GDM1 (cell line): ENCODE measurements at places on chromosomes 1 and 21.
A peak's percentile ranks its signal among the peaks of the same experiment; 100 is the strongest.

- no peak for DNase-seq
These were observed 2.0 kb downstream of the RNF207 start for GRCh38 chr1:6207921-6208320.

DNA sequence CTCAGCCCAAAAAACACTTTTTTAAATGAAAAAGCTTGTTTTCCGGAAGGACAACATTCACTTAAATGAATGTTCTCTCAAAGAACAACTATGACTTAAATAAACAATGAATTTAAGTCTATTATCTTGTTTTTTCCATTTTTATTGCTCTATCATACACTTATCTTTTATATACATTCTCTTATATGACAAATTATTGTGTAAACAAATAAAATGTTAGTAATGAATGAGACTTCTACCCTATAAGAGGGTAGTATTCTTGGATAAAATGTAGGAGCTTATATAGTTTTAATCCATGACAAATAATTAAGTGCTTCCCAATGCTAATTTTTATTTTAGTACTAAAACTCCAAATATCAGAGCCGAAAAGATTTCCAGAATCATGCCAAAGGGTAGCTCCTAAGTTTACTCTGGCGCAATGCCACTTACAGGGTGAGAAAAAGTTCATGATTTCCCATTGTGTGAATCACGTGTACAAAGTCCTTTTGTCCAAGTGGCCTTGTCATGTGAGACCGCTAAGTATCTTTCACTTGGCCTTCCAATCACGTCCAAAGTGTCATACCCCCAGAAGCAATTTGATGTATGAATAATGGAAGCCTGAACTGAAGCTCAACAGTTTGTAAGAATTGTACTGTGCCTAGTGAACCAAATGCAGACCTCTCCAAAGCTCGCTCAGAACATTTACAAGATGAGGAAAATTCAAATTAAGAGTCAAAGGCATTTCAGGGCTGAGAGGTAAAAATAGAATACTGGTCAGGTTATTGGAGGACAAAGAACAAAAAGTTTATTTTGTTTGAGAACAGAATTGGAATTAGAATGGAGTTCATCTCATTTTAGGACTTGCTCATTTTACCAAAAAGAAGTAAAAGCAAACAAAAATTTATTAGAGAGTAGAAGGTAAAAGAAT, 56.6 kb upstream of the C1orf21 start:
- no peak for DNase-seq

GRCh38 chr1:36224537-36225282, 467 bp downstream of the THRAP3 start:
- DNase-seq, result peak; percentile 81

DNA sequence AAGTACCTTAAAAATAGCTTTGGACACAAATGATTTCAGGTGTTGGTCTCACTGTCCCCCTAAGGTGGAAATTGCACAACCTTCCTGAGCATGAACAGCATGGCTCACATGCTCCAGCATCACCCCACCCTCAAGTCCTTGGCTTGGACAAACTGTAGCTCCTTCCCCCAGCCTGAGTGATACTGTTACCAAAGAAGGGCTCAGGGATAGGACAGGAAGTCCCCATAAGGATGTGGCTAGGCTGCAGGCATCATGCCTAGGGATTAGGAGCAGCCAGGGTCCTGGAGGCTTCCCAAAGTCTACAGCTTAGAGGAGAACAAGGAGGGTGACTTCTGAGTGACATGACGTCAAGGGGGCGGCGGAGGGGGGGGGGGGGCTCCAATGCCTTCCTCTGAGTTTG, 10.1 kb downstream of the FAM78B start:
- DNase-seq, result no peak

GRCh38 chr1:172719694-172720138, 60.8 kb downstream of the FASLG start:
- DNase-seq, result peak; percentile 35

GRCh38 chr1:31834501-31834900, 18.7 kb upstream of the SPOCD1 start:
- DNase-seq, result no peak

GRCh38 chr1:159957824-159958268, 3.8 kb upstream of the SLAMF9 start:
- DNase-seq, result no peak

DNA sequence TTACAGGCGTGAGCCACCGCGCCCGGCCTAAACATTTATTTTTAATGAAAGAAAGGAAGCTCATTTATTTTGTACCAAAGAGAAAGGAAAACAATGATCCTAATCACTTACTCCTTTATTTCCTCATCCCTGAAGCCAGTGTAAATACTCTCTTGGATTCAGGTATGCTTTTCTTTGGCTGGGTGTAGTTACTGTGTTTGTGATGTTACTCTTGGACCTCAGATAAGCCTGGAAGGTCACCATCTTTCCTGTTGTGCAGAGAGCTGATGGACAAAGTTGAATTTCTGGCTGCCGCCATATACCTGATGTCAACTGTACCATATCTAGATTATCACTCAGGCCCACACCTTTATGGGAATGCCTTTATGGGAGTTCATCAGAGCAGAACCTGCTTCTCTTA, 35.4 kb upstream of the FOXE3 start:
- no peak for DNase-seq

DNA sequence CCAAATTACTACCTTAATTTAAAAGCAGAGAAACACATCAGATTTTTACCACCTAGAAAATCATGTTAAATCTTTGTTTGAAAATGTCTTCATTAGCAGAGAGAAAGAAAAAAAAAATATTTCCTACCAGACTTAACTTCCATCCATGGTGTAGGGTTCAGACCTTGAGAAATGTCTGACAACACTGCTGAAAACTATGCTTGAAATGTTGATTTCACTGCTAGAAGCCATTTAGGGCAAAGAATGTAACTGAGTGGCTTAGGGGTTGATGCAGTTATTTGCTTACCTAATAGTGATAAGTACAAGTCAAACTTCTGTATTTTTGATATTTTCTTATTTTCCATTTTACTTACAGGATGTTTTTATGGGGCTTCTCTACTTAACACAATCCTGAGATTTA, 495.6 kb upstream of the NEGR1 start:
- DNase-seq, result no peak

- no peak for DNase-seq
These were observed 36.7 kb downstream of the ACBD3 start for GRCh38 chr1:226149806-226150205.

GRCh38 chr1:21624571-21625389, 44.4 kb downstream of the RAP1GAP start:
- DNase-seq, result no peak

DNA sequence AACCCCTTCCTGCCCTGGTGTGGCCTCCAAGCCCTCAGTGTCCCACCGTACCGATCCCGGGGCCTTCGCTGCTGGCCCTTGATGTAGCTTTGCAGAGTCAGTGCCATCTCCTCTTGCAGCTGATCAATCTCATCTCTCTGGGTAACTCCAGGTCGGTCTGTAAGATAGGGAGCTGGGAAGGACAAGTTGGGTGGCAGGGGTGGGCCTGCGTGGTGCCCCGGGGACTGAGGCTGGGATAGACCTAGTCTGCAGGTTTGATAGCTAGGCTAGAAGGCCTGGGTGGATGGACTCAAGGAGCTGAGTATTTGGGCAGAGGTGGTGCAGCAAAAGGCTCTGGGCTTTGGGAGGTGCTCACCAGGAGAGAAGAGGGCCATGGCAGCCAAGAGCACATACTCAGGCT, 4.9 kb downstream of the TOMM40L start:
- no peak for DNase-seq
